ENCODE measurements at places on chromosomes 5 and 9.

GRCh38 chr9:19828576-19829109 lies 39.8 kb upstream of the SLC24A2 start:
- no peak for DNase-seq

- DNase-seq, result no peak
These were observed 630.5 kb downstream of the ANXA1 start for GRCh38 chr9:73782166-73782565.

DNA sequence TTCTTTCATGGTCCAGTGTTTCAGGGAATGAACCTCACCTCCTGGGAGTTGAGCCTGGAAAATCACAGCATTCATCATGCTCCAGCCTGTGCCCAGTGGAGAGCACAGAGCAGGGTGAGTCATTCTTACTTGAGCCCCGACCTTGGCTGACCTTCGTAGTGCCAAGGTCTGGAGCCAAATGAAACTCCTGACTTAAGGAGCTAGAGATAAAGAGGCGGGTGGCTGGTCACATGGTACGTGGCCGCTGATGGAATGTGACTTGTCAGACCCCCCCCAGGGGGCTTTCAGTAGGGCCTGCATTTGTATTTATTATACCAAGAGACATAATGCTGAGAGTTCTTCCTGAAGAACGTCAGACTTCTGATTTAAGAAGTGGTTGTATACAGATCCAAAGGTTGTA lies 15.0 kb upstream of the PIP5K1B start:
- peak; percentile 53 for DNase-seq

- DNase-seq, result no peak
These were observed 649.9 kb downstream of the IRX1 start for GRCh38 chr5:4245511-4245910.
